Endodermal cell (in vitro differentiated cells): ENCODE measurements at places on chromosomes 7 and 10.

DNA sequence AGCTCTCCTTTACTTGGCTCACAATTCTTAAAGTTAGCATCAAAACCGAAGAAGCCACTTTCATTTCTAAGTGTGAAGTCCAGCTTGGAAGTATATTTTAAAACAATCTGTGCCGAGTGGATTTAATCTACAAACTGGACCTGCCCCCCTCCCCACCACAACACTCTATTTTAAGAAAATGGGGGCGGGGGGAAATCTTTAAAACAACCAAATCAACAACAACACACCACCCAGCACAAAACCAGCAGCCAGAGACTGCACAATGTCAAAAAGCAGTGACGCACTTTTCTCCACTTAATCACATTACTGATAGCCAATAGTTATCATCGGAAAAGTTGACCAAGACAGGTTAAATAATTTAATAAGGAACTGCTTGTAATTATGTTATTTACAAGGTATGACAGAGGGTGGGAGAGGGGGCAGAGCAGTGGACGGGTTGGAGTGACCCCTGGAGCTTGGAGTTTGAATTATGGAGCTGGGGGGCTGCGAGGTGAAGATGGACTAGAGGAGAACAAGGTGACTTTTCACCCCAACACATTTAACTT is 2.8 kb downstream of the EBF3 start:
- peak; percentile 46 for DNase-seq

DNA sequence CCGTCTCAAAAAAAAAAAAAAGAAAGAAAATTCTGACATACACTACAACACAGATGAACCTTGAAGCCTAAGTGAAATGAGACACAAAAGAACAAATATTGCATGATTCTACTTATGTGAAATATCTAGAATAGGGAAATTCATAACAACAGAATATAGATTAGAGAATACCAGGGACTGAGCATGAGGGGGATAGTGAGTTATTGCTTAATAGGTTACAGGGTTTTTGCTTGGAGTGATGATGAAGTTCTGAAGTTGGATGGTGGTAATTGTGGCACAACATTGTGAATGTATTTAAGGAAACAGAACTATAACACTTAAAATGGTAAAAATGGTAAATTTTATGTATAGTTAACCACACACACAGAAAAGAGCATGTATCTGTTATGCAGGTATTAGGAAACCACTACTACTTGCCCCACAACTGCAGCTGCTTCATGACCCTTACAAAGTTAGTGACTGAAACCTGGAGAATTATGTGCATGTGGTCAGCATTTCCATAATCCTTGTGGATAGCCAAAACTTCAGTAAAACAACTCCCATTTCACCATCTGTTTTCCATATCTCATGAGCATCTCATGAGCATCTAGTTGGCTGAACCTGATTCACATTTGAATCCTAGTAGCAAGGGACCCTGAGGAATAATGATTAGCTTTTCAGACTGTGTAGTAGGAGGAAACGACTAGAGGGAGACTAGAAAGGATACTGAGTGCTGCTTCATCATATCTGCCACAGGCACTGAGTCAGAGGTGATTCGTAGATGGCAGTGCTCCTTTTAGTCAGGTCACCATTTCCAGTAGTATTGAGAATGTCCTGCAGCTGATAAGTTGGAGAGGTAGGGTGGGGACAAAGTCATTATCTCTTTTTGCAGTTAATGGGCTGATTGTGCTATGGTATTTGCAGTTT is 26.3 kb downstream of the SAMD8 start:
- no peak for DNase-seq

GRCh38 chr7:12730523-12730922 is 43.1 kb downstream of the ARL4A start:
- DNase-seq, result no peak

GRCh38 chr7:79199266-79199665 is 254.2 kb downstream of the MAGI2 start:
- no peak for DNase-seq

DNA sequence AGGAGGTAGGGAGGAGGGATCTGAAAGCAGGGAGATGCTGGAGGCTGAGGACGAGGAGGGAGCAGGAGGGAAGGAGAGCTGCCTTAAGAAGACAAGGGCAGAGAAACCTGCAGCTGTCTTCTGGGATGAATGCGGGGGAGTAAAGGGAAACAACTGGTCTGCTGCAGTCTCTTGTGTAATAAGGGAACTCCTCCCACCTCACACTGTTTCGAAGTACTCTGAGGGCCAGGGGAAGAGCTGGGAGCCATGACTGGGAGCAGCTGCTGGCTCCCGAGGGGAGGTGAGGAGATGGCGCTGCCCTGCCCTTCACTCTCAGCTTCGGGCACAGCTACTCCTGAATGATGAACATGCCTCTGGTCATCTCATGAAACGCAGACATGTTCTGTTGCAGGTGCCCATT is 65.1 kb downstream of the CLEC2L start:
- peak; percentile 46 for DNase-seq

GRCh38 chr10:114045136-114046086 is 1.7 kb downstream of the ADRB1 start:
- peak; percentile 77 for DNase-seq

DNA sequence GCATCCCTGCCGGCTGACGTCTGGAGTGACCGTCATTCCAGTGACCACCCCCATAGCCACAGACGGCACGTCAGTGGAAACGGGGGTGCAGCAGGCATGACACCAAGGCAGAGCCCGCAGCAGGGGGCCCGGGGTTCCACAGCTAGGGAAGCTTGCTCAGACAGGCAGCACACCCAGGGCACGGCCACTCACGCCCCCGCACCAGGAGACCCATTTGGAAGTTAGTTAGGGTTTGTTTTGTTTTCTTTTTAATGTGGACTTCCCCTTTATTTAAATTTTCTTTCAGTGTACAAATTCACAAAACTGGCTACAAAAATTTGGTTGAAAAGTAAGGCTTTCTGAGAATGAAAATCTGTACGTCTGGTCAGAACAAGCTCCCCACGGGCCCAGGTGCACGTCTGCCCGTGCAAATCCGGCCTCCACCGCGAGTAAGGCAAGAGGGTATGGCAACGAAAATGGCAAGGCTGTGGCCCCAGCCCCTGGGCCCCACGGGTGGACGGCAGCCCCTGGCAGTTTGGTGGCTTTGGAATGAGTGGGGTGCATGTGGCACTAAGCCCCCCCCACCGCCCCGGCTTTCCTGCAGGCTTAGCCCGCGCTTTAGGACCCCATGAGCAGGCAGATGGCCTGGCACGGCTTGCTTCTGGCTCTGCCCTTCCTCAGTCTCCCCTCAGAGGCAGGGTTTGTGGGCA is 124.2 kb downstream of the FAM53B start:
- no peak for DNase-seq

DNA sequence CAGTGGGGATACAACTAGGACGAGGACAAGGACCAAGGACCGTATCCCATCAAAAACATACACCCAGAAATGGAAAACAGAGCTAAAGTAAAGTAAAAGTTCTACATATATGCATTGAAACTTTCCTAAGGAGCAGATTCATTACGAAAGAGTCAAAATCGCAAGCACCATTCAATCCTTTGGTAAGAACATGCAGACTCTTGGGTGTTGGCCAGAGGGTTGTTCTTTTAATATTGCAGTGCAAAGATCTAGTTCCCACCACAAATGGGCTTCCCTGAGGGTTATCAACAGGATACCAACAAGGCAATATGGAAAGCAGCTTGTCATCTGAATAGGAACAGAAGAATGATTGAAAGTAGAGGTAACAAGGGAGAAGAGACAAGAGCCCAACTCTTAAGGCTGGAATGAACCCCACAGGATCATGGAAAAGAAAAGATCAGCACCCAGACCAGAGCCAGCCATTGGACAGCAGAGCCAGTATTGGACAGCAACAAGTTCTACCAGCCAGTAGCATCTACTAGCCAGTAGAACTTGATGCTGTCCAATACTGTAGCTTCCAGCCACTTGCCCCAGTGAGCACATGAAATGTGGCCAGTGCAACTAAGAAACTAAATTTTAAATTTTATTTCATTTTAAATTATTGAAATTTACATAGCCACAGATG is 66.0 kb downstream of the OSBPL3 start:
- no peak for DNase-seq

- no peak for DNase-seq
These were observed 22.2 kb upstream of the AASS start for GRCh38 chr7:122166275-122166674.

- DNase-seq, result no peak
These were observed 36.5 kb upstream of the SLC39A12 start for GRCh38 chr10:17915181-17915580.

GRCh38 chr10:125217990-125218675 is 57.8 kb upstream of the CTBP2 start:
- peak; percentile 74 for DNase-seq

GRCh38 chr7:55567571-55567970 is 4.7 kb downstream of the VOPP1 start:
- no peak for DNase-seq

DNA sequence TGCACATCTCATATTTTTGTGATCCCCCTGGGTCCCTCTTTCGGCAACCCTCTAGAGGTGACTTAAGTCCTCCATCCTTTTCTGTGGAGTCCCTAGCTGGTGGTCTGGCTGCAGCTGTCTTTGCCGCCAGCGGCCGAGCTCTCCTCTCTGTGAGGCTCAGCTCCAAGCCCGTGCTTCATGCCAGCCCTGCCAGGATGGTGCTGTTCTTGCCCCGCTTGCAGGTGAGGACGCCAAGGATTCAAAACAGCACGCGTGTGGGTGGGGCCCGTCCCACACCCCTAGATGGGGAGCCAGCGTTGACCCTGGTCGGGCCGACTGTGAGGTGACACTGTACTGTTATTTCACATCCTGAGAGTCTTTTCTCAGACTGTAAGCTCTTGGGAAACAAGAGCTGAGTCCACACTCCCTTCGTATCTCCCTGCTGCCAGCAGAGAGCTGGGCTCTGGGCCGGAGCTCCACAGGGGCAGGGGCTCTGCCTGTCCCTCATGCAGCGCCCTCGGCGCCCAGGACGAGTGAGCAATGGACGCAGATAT is 36.6 kb upstream of the GJD4 start:
- no peak for DNase-seq

DNA sequence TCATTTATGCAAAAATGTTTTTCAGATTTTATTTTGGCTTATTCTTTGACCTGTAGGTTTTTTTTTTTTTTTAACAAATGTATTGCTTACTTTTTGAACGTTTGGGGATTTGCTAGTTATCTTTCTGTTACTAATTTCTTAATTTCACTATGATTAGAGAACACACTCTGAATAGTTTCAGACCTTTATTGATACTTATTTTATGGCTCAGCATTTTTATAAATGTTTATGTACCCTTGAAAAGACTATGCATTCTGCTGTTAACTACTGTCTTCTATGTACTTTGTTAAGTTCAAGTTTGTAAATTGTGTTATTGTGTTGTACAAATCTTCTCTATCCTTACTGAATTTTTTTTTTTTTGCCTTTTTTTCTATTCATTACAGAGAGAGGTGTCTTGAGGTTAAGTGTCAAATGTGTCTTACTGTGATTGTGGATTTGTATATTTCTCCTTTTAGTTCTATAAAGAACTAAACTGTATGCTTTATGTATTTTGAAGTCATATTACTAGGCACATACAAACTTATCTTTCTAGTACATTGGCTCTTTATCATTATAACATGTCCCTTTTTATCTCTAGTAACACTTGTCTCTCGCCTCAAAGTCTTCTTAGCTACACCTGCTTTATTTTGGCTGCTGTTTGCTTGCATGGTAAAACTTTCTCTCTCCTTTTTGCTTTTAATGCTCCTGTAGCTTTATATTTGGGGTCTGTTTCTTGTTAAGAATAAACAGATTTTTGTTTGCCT is 8.1 kb downstream of the MKLN1 start:
- no peak for DNase-seq

GRCh38 chr7:73890555-73891147 is 29.7 kb downstream of the TMEM270 start:
- no peak for DNase-seq

DNA sequence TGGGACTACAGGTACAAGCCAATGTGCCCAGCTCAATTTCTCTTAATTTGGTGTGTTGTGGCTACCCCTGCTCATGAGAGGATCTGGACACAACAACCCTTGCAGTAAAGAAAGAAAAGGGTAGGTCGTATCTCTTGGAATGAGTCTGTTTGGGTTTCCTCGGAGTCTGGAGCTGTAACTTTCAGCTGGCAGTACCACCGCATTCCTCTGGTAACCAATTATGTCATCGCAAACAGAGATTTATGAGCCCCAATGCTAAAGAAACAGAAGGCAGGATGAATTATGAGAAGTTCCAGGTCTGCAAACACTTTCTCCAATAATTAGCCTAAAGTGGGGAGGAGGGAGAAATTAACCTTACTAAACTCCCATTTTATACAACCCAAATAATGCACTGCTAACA is 186.6 kb upstream of the NRP1 start:
- no peak for DNase-seq

DNA sequence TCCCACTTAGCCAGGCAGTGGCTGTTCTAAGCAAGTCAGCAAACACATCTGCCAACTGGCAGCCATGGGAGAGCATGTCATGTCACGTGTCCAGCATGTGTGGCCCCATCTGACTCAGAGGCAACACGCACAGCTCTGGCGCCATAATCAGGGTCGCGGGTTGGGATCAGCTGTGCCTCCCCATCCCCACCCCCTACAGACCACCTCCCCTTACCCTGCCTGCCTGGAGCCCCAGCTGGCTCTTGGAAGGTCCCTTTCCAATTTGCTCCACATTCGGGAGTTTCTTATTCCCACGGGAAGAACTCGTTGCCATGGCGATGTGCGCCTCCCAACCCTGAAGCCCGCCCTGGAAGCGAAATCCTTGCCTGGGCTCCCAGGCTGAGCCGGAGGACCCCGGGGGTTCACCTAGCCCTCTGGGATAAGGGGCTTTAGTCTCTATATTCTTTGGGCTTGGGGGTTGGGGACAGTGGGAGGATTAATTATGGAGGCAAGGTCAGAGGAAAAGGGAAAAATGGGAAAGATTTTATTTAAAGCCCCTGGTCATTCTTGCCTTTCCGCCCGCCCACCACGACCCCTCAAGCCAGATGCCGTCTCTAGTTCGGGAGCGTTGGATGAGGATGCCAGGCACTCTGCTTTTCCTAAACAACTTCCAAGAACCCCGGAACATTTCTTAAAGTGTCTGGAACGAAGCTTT is 283.7 kb downstream of the ZEB1 start:
- peak; percentile 80 for DNase-seq

- no peak for DNase-seq
These were observed 31.3 kb downstream of the KIAA1217 start for GRCh38 chr10:24240041-24240751.

DNA sequence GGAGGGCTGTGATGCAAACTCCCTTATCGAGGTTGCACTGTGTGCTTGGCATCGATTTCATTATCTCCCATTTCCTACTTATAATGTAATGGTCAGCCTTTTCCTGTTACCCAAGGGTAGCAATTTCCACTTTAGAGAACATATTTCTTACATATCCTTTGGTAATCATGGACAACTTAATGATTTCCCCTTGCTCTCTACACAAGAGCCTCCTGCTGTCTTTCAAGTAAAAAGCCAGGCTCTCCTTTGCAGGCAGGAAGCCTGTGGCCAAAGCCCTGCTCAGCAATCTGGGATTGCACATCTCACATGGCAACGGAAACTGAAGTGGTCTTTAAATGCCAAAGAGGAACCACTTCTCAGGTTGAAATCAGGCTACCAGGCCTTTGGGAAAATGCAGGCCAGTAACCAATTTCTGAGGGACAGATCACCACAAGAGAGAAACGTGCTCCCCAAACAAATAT is 86.7 kb upstream of the IKZF1 start:
- peak; percentile 11 for DNase-seq
